ENCODE measurements at places on chromosomes 16 and 17.

DNA sequence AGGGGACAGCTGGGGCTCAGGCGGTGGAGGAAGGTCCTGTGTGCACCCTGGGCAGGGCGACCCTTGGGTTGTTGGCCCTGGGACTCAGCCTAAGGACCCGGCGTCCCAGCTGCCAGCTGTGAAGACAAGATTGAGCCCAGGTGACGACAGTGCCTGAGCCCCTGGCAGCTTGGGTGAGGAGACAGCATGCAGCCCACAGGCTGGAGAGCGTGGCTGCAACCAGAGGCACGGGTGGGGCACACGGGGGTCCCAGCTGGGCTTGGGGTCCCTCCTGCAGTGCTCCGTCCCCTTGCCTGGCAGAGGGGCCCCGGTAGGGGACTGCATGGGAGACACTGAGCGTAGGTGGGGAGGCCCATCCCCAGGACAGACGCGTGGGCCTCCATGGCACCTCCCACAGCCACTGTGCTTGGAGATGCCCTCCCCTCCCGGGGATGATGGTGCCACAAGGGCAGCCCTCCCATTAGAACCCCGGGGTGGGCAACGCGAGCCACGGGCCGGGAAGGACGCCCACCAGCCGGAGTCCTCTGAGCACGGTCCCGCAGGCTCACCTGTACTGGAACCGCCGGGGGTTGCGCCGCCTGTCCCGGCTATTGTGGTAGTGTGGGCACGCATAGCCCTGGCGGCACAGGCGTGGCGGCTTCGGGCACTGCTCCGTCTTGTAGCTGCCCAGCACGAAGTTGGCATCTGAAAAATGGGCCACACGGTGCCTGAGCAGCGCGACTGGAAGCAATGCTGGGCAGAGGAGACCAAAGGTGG is 15.5 kb downstream of the UNKL start:
- no peak for DNase-seq

DNA sequence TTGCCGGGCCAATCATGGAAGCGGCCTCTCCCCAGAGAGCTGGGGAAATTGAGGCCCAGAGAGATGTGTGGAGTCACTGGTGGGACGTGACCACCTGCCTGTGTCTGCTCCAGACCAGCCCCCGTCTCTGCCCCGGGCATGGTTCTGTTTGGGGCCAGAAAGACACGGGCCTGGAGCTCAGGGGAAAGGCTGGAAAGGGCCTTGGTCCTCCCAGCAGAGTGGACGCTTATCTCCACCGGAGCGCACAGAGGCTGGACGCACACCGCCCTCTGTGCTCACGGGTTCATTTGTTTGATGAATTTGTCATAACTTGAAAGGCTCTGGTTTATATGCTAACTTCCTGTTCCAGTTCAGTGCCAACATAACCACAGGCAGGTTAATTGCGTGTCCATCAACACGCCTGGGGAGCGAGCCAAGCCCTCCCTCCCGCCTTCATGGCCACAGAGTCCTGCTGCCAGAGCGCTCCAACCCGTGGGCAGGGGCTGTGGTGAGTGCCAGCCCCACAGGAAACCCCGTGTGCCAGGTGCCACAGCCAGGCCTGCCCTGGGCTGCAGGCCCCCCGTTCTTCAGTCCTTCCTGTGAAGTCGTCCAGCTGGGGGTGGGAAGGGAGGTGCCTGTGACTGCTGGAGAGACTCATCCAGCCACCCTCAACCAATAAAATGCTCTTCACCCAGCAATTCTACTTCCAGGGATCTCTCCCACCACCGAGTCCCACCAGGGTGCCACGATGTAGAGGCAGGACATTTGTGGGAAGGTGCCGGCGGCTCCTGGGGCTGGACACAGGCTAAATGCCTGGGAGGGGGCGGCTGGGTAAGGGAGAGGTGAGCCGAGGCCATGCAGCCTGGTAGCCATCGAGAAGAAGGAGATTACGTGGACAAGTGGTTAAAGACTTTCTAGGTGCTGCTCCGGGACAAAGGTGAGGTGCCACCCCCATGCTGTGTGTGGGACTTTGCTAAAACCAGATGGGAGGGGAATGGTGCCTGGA is 29.4 kb upstream of the BAHCC1 start:
- no peak for DNase-seq

- no peak for DNase-seq
Measured at GRCh38 chr16:82649766-82650165, 23.0 kb downstream of the CDH13 start.

GRCh38 chr17:47239967-47240651 is 13.5 kb upstream of the ITGB3 start:
- DNase-seq: no peak

GRCh38 chr16:86061721-86062120 is 162.8 kb downstream of the IRF8 start:
- DNase-seq: no peak

DNA sequence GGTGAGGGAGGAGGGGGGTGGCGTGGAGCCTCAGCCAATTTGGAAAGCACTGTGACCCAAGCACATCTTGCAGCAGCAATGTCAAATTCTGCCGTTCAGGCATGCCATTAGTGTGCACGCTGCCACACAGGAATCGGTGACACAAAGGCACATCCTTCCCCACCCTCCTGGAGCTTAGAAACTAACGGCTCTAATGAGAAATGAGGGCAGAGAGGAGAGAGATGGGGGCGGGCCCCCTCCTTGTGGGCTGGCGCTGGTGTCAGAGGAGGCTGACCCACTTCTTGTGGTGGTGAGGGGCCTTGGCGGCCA is 94.8 kb downstream of the RTN4RL1 start:
- no peak for DNase-seq

GRCh38 chr17:14050616-14051015 is 18.7 kb upstream of the COX10 start:
- no peak for DNase-seq

GRCh38 chr16:10282367-10282766 is 100.1 kb upstream of the GRIN2A start:
- no peak for DNase-seq

DNA sequence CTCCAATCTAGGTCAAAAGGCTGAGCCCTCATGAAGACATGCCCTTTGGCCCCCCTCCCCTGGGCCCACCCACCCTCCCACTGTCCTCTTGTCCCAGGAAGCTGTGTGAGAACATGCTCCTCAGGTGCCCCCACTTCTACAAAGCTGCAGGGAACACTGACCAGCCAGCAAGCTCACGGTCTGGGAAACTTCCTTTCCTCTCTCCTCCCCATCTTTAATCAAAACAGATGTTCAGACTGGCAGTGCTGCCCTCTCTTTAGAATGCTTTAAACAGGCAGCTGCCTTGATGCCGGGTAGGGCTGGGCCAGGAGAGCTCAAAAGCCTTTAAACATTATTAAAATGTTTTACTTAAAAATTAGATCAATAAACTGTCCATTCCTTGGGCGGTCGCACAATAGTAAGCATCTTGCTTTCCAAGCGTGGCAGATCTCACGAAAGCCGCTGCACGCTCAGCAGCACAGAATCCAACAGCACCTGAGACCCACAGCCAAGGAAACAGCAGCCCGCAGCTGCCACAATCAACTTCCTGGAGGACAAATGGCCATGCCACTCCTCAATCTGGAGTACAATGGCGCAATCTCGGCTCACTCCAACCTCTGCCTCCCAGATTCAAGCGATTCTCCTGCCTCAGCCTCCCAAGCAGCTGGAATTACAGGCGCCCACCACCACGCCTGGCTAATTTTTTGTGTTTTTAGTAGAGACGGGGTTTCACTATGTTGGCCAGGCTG is 399.2 kb downstream of the SLC39A11 start:
- no peak for DNase-seq

DNA sequence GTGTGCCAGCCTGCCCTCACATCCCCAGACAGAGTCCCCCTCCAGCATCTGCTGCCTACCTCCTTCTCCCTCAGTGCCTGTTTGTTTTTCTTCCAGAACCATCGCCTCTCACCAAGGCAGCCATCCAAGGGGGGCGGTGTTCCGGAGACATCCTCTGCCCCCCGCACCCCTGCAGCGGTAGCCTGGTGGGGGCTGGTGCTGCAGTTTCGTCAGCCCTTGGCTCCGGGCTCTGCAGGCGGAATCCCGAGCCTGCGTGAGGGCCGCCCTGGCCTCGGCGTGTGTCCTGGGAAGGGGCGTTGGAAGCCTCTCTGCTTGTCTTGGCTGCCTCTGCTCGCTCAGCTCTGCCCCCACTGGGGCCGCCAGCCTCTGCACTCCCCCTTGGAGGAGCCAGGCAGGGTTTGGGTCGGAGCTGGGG is 126.0 kb upstream of the CIBAR2 start:
- DNase-seq: no peak

GRCh38 chr16:81251871-81252270 is 13.4 kb downstream of the BCO1 start:
- no peak for DNase-seq

GRCh38 chr17:61460796-61461585 is 8.8 kb downstream of the TBX4 start:
- no peak for DNase-seq

DNA sequence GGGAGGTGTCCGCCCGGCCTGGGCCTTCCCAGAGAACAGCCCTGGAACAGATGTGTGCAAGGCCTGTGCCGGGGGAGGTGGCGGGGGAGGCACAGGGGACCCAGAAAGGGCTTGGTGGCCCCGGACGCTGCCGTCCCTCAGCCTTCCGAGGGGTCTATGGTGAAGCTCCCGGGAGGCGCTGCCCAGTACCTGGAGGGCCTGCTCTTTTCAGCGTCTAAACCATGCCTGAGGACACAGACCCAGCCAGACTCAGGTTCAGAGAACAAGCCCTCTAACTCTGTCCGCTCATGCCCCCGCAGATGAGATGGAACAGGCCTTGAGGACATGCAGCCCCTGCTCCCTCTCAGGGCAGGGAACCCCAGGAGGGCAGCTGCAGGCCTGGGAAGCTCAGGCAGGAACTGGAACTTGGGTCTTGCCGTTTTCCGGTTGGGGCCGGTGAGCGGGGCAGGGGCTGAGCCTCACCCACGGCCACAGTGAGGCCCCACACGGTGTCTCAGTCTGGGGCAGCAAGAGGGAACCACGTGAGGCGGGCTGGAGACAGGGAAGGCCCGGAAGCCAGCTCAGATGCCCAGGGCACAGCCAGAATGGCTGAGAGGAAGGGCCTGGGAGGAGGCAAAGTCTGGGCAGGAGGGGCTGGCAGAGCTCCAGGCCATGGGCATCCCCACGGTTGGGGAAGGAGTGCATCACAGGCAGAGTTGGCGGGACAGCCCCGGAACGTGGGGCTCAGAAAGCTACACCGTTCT is 12.5 kb downstream of the SLC16A3 start:
- peak; percentile 76 for DNase-seq

- DNase-seq: no peak
Measured at GRCh38 chr16:3681206-3681605, 26.7 kb downstream of the DNASE1 start.

- DNase-seq: no peak
Measured at GRCh38 chr17:82752371-82753200, 721 bp downstream of the TBCD start.

DNA sequence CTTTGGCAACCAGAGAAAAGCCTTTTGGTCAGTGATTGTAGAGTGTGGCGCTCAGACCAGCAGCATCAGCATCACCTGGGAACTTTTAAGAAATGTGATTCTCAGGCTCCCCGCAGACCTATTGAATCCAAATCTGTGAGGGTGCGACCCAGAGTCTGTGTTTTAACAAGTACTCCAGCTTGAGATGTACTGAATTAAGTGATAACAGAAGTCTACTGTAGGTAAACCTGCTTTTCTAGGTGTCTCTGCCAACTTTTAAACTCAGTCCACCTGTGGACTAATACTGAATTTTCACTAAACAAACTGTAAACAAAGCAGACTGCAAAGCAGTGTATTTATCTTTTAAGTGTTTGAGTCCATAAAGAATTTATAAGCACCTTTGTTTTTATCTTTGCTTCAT is 43.6 kb downstream of the NUP93 start:
- no peak for DNase-seq

DNA sequence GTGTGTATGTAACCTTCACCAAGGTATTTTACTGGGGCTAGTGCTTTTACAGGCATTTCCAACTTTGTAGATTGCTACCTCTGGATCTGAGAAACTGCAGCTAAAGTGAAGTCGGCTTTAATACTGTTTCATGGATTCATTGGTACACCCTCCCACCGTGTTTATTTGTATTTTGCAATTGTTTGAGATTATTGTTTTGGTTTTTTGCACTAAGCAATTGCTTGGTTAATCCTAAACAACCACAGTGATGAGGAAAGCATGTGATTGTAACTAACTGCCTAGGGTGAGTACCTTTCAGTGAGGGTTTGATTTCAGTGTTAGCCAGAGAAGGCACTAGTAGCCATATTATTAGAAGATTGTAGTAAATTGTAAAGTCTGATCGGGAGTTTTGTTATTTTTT is 3.3 kb downstream of the LUC7L3 start:
- no peak for DNase-seq

DNA sequence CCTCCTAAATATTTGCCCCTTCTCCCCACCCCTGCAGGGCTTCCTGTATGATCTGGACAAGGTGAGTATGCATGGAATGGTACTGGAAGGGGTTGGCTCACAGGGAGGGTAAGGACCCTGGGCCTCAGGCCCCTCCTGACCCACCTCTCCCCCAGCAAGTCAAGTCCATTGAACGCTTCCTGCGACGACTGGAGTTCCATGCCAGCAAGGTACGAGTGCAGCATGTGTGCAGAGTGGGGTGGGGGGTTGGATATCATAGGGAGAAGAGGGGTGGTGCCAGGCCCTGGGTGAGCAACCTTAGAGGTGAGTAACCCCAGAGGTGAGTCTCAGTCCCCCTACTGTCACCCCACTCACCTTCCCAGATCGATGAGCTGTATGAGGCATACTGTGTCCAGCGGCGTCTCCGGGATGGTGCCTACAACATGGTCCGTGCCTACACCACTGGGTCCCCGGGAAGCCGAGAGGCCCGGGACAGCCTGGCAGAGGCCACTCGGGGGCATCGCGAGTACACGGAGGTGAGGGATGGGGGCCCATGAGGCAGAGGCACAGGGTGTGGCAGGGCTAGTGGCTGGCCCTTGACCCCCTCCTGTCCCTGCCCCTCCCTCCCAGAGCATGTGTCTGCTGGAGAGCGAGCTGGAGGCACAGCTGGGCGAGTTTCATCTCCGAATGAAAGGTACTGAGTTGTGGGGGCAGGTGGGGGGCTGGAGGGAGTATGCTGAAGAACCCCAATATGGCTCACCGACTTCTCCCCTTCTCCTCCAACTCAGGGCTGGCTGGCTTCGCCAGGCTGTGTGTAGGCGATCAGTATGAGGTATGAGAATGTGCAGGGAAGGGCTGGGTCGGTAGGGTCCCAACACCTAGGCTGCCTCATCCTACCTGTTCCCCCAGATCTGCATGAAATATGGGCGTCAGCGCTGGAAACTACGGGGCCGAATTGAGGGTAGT is 11.3 kb downstream of the RIPOR1 start:
- DNase-seq: no peak

DNA sequence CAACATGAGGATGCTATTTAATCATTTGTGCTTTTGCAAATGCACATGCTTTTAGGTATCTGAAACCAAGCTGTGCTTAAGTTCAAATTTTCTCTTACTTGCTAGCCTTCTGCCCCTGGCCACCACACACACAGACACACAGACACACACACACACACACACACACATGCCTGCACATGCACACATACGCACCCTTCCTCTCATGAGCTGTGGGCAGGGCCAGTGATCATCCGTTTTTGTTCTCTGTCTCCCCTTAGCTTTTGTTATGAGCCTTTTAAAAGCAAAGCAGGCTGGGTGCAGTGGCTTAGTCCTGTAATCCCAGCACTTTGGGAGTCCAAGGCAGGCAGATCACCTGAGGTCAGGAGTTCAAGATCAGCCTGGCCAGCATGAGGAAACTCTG is 34.2 kb downstream of the CD300LF start:
- DNase-seq: no peak

- no peak for DNase-seq
Measured at GRCh38 chr16:46577988-46578579, 43.1 kb downstream of the SHCBP1 start.

- no peak for DNase-seq
Measured at GRCh38 chr17:48432820-48433775, 3.1 kb upstream of the SKAP1 start.
